Stromal cell of bone marrow (primary cell): ENCODE measurements at places on chromosomes 4 and X.

DNA sequence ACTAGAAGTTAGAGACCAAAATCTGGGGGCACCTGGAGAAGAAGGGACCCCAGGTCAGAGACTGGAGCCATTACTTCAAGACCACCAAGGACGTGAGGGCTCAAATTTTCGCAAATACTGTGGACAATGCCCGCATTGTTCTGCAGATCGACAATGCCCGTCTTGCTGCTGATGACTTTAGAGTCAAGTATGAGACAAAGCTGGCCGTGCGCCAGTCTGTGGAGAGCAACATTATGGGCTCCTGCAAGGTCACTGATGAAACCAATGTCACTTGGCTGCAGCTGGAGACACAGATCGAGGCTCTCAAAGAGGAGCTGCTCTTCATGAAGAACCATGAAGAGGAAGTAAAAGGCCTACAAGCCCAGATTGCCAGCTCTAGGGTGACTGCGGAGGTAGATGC, 101.2 kb downstream of the NCAPG start:
- DNase-seq: no peak

GRCh38 chr4:2375427-2375826, 43.0 kb downstream of the ZFYVE28 start:
- DNase-seq: no peak

GRCh38 chr4:161438096-161438495, 725.7 kb downstream of the FSTL5 start:
- no peak for DNase-seq

GRCh38 chr4:25486171-25486570, 109.1 kb downstream of the ANAPC4 start:
- DNase-seq: no peak

DNA sequence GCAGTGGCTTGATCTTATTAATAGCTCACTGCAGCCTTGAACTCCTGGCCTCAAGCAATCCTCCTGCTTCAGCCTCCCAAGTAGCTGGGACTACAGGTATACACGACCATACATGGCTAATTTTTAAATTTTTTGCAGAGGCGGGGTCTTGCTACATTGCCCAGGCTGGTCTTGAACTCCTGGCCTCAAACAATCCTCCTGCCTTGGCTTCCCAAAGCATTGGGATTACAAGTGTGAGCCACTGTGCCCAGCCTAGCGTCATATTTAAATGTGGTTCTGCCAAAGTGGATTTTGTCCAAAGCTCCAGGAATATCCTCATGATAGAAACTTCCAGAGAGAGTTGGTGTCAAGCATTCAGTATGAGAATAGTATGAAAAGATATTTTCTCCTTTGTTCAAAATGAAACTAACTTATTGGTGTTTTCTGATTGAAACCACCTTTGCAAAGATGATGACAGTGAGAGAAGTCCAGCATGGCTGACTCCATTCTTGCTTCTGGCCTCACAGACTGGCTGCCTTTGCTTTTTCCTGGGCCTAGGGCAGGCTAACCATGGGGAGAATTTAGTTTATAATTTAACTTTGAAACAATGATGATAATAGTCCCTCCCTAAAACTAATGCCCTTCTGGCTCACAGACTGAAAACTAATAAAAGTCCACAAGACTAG, 129.0 kb downstream of the C4orf51 start:
- no peak for DNase-seq

DNA sequence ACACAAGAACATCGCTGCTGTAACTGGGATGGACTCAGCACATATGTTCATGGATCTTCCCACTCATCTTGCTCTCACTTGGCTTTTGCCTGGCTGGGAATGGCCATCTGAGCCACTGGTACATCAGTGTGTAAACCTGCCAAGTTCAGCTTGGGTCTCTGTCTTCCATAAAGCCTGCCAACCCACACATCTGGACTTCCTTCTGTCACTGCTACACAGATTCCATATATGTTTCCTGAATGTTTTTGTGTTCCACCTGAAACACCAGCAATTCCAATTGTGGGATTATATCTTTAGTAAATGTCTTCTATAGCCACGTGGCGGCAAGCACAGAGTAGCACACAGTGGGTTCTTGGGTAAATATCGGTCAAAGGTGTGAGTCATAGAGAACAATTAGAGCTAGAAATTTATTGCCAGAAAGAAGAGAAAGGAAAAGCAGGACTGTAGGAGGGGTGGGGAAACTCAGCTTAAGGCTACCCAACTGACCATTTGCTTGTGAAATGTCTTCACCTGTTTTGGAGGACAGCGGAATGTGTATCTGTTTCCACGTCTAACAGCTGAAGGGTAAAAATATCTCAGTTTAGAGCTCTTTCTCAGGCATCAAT, 125.9 kb downstream of the MFAP3L start:
- no peak for DNase-seq
